SHP77 (cell line): ENCODE measurements at places on chromosomes 1 and 21.
A peak's percentile ranks its signal among the peaks of the same experiment; 100 is the strongest.

- DNase-seq = no peak
These were observed 33.1 kb downstream of the LPAR3 start for GRCh38 chr1:84859866-84860265.

DNA sequence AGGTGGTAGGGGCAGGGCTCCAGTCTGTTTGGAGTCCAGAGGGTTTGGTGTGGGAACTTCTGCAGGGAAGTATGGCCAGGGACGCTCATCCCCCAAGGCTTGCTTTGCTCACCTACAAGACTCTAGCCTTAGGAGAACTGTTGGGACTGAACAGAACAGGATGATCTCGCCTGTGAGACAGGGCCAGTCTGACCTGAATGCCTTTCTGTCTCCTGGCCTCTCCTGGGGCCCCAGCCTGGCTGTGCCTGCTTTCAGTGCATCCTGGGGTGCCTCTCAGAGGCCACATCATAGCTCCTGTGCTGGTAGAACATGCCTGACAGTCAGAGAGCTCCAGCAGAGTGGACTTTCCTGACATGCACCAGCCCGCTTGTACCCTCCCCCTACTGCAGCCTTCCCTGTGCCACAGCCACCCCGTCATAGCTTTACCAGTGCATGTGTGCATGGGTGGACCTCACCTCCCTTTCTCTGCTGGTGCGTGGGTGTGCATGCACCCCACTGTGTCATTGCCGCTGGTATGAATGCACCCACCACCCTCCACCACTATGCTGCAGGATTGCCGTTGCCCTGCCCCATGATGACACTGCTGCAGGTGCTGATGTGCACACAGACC is 165.8 kb downstream of the GIPC2 start:
- DNase-seq = no peak

DNA sequence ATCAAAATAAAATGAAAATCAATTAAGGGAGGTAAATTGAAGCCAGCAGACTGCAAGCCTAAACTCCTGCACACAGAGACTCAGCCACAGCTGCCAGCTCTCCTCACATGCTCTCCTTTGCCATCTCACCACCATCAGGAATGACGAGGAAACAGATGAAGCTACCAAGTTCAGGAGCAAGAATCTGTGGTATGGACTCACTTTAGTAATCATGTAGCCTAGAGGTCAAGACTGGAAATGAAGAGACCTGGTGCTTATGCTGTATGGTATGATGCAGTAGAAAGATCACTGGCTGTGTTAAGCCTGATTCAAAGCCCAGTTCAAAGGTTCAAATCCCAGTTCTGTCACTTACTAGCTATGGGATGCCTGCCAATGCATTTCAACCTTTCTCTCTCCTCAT is 78.9 kb upstream of the CAMK1G start:
- no peak for DNase-seq

GRCh38 chr1:192238421-192238820 is 78.4 kb upstream of the RGS21 start:
- no peak for DNase-seq

DNA sequence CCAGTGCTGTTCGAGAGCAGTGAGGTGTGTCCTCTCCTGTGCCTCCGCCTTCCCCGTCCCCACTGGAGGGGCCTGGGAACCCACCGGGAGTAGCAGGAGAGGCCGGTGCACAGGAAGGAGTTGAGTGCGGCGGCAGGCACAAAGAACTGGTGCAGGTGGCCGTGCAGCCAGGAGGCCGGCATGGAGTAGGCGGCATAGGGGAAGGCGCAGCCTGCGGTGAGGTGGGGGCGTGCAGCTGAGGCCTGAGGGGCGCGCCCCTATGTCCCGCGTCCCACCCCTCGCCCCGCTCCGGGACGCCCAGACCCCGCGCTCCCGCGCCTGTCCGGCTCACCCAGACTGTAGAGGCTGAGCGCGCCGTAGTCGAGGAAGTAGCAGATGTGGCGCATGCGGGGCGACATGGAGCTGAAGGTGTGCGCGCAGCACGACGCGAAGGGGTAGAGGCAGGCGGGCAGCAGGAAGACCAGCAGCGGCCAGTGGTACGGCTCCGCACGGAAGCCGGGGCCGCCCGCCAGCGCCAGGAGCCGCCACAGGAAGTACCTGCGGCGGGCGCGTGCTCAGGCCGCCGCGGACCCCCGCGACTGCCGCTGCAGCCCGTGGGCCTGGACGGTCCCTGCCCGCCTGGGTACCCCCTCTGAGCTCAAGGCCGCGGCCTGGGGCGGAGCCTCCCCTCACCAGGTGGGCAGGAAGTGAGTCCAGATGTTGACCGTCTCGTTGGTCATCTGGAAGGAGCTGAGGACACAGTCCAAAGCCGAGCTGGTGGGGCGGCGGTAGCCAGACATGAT is 2.2 kb downstream of the PAQR6 start:
- no peak for DNase-seq

- DNase-seq = no peak
These were observed 241.8 kb upstream of the POGK start for GRCh38 chr1:166597516-166597915.

DNA sequence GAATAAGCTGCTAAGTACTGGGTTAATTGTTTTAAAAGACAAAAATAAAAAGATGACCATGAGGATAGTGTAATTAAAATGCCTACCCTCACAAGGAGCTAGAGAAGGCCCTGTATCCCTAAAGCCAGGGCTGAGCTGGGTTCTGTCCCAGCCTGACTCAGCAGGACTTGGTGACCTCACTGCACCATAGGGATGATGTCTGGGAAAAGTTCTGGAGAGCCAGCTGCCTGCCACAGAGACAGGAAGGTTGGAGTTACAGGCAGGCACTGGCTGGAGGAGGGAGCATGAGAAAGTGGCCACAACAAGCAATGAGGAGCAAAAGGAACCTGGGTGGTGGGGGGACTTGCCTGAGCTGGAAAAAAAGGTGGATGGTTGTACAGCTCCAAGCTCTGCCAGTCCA is 5.7 kb upstream of the TNR start:
- DNase-seq = no peak

DNA sequence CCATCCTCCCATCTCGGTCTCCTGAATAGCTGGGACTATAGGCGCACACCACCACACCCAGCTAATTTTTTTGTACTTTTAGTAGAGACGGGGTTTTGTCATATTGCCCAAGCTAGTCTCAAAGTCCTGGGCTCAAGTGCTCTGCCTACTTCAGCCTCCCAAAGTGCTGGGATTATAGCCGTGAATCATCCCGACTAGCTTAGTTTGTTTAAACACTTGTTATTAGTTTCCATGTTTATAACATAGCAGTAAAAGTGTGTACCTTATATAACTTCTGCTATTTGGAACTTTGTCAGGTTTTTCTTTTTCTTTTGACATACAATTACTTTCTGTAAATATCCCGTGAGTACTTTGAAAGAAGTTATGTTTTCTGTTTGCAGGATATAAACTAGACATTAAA is 60.6 kb upstream of the C1orf21 start:
- DNase-seq = no peak

GRCh38 chr1:109716121-109716520 is 4.1 kb downstream of the GSTM5 start:
- no peak for DNase-seq

DNA sequence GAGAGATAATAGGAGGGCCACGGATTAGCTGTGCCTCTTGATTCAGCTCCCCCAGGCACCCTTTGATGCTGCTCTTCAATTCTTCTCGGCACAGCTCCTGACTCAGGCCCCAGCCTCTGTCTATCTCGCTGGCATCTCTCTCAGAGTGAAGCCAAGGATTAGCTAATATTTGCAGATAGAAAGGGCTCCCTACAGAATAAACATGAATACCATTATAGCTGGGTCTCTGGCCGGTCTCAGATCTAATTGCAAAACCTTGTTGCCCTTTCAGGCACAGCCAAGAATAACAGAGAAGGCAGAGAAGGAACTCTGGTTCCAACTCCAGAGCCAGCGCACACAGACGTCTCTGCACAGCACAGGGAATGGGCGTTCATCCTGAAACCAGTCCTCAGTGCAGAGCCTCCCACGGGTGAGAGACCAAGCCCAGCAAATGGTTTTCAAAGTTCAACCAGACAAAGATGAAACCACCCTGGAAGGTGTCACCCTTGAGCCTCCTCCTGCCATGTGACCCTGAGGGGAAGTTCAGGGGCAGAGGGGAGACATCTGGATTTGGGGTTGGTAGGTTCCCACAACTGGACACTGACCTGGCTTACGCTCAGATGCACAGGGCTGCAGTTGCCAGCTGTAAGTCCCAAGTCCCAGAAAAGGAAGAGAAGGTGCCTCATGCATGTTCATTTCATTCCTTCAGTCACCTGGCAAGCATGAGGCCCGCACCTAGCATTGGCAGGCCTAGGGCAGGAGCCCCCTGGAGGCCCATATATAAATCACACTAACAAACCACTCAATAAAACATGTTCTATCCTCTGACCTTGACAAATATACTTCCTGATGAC is 394.0 kb downstream of the NPHP4 start:
- peak; percentile 73 for DNase-seq

DNA sequence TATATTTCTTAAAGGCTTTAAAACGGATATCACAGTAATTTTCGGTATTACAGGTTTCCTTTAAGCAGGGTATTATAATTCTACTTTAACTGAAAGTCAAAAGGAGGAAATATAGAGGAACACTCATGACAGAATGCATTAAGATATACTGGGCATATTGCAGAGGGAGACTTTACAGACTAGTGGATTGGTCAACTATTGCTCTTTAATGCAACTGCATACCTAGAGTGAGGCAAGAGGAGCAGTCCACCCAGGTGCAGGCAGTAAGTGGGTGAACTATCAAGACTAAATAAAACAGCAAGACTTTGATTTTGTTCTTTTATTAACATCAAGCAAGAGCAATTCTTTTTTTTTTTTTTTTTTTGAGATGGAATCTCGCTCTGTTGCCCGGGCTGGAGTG is 10.5 kb downstream of the SCAF4 start:
- no peak for DNase-seq
